ENCODE measurements at places on chromosomes 16 and 17.

DNA sequence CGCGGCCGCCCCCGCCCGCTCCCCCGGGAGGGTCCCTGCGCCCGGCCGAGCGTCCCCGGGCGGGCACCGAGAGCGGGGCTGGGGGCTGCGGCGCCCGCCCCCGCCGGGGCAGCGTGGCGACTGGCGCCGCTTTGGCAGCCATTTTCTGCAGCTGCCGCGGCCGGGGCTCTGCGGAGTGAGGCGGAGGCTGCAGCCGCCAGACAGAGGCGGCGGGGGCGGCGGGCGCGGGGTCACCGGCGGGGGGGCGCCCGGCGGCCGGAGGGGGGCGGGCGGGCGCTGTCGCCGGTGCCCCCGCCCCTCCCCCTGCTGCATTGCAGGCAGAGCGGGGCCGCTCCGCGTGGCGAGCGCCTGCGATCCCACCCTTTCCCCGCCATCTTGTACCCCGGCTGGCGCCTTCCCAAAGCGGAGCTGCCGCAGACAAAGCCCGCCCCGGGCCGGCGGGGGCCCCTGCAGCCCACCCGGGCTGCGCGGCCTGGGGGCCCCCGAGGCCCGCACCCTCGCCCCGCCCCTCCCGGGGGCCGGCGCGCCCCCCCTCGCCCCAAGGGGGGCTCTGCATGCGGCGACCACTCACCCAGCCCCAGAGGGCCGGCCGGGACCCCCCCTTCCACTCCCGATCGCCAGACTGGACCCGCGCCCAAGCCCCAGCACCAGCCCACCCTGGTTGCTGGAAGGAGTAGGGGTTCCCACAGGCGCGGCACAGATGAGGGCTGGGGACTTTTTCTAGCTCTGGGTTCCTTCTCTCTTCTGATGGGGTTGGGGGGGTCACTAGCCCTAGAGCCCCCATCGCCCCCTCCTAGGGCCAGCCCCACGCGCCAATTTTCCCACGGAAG lies 16.6 kb upstream of the CBX8 start:
- no peak for DNase-seq

DNA sequence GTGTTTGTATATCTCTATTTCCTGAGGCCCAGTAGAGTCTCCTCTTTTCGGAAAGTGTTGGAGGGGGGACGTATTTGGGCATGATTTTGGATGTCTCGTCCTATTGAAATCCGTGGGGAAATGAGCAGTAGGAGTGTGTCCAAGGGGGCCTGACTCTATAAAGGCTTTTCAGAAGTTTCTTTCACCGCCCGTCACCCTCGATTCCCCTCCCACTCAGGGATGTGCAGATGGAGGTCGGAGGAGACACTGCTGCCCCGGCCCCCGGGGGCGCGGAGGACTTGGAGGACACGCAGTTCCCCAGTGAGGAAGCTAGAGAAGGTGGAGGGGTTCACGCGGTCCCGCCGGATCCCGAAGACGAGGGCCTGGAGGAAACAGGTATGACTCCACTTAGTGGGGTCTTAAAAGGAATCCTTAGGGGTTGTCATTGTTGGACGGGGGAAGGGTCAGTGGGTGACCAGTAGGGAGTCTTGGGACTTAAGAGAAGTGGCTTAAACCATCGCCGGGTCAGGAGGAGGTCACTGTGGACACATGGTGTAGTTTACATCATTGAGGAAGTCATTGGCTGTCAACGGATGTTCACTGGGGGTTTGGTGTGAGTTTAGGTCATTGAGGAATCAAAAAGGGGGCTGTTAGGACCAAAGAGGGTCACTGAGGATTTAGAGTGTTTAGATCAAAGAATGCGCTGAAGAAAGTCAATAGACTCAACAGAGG lies 424 bp downstream of the MON1B start:
- DNase-seq: no peak

- no peak for DNase-seq
These were observed 363.3 kb downstream of the SEC14L1 start for GRCh38 chr17:77503916-77504651.

DNA sequence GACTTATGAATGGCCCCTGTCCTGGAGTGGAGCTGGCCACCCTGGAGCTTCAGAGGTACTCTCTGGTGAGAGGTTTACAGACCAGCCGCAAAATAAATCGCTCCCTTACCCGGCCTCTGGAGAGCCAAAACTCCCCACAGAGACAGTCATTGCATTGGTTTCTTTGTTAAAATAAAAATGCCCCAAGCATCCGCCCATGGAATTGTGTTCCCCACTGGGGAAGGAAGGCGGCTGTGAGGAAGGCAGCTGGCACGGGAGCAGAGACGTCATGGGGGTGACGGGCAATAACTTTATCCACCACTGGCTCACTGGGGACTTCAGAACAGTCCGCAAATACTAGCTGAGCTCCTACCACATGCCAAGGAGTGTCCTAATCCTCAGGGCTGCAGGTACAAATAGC lies 266.2 kb upstream of the FOXF1 start:
- no peak for DNase-seq

DNA sequence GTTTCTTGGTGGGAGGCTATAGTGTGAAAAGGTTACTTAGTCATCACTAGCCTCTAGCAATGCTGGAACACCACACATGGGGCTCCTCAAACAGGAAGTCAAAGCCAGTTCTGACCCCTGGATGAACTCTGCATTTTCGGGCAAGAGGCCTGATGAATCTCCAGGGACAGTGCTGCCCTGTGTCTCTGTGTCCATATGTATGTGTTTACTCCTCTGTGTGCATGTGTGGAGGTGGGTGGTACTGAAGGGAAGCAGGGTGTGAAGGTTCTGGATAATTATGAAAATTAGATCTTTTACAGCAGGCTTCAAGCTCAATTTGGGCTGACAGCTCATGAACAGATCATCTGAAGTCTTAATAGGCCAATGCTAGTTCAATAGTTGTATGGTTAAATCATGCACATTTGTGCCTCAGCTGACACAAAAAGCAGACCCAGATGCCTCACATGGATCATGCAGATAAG lies 133.6 kb downstream of the SNX11 start:
- DNase-seq: no peak

GRCh38 chr17:20206068-20206467 lies 196.9 kb downstream of the SPECC1 start:
- DNase-seq: peak; percentile 15

GRCh38 chr17:72344613-72345012 lies 223.8 kb downstream of the SOX9 start:
- DNase-seq: no peak

GRCh38 chr16:10081201-10081940 lies 100.9 kb downstream of the GRIN2A start:
- no peak for DNase-seq

DNA sequence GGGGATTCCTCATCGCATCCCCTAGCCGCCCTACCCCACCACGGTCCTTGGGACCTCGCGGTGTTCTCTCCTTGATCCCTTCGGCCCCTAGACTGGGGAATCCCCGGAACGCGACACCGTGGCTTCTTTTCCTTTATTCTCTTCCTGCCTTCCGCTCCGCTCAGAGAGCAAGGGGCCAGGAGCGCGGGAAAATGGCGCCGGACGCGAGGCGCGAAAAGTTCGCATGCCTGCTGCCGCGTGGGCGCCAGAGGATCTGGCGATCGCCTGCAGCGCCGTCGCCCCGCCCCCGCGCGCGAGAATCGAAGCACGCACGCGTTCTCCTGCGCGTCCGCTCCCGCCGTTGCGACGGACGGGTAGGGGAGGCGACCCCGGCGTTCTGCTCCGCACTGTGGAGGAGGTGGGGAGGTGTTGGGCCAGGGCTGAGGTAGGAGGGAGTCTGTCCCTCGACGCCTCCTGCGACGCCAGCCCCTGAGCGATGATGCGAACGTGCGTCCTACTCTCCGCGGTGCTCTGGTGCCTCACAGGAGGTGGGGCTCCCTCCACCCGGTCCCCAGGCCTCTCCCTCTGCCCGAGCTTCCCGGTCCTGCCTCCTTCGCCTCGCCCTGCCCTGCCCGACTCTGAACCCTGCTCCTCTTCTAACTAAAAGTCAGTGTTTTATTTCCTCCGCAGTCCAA lies at the start of gene ZPBP2:
ZPBP2 (plus strand) TSS at position 323 of the 674 bp plus-strand sequence; CDS start at position 476, 153 bp downstream.
- peak; percentile 57 for DNase-seq

- no peak for DNase-seq
These were observed 29.9 kb downstream of the NKD1 start for GRCh38 chr16:50578137-50578536.
